Esophagus mucosa (tissue), 1 donor: ENCODE measurements at places on chromosomes 2 and 18. TPM values are rescaled to one million over a fixed set of nuclear protein-coding genes. Genes with fewer than 3 reads are reported as not detected.

DNA sequence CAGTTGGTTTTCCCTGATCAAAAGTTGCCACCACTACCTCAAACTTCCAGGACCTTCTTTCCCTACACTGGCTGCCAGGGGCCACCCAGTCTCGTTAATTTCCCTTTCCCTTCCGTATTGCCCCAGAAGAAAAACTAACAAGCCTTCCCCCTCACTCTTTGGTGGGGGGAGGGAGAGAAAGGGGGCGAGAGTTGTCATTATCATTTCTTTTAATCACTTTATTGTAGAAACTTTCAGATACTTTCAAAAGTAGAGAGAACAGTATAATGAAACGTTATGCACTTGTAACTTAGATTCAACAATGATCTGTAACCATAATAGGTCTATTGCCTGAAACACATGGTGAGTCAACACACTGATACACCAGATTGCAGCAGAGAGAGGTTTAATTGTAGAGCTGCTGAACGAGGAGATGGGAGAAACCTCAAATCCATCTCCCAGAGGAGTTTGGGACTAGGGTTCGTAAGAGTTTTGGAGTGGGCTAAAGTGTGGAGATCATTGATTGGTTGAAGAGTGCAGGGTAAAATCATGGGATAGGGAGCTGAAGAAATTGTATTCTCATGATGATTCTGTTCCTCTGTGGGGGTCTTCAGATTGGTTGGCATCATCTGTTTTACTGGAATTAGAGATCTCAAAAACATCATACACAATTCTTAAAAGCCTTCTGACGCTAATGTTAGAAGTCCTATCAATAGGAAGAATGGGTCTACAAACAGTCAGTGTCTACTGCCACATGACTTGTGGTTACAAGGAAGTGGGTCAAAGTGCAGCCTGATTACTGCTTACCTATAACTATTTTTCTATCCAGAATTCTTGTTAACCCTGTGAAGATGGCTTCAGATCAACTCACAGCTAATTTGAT is 2.6 kb upstream of the RNF149 start:
- ATAC-seq = no peak

- ATAC-seq = no peak
These were observed 1752.4 kb upstream of the CELF4 start for GRCh38 chr18:39318008-39318407.

- ATAC-seq = no peak
These were observed 165.5 kb downstream of the GCA start for GRCh38 chr2:162509288-162509968.

- ATAC-seq = no peak
These were observed 63.0 kb downstream of the ADNP2 start for GRCh38 chr18:80172056-80172455.

GRCh38 chr18:48440924-48441323 is 31.7 kb upstream of the ZBTB7C start:
- ATAC-seq = no peak

GRCh38 chr2:28415010-28415409 is 22.4 kb downstream of the FOSL2 start:
- no peak for ATAC-seq

DNA sequence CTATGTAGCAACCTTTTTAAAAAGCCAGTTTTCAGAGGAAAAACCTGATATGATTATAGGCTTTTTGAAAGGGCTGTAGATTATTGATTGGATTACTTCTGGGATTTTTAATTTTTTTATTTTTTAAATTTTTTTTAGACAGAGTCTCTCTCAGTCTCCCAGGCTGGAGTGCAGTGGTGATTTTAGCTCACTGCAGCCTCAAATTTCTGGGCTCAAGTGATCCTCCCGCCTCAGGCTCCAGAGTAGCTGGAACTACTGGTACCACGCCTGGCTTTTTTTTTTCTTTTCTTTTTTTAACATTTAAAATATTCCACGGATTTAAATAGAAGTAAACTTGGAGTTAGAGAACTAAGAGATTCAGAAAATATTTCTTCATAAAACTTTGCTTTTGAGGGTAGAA is 1.2 kb downstream of the MRPL19 start:
- no peak for ATAC-seq

- no peak for ATAC-seq
These were observed 979.5 kb upstream of the FAM98A start for GRCh38 chr2:34578641-34579040.

DNA sequence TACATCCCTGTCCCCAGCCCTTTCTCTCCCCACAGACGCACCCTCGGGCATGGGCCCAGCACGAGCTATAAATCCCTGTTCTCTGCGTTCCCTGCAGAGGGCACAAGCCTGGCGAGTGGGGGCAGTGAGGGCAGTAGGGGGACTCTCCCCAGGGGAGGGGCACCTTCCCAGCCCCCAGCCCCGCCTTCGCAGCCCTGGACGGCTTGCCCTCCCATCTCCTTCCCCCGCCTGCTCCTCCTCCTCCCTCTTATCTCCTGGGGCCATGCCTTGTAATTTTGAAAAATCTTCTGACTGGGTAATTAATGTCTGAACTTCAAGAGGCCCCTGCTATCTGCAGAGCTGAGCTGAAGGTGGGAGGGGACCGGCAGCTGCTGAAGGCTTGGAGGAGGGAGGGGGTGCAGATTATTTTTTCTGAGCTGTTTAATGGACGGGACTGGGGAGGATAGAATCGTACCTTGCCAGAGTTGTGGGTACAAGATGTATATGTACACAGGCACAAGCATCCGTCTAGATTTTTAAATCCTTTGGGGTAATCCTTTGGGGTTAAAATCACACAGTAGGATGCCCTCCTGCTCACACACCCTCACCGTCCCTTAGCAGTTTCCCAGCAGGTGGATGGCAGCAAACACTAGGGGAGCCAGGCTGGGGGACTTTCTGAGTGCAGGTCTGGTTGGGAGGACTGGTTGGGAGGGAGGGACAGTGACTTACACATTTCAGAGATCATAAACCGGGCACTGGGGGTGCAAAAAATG is 121.9 kb downstream of the SMAD7 start:
- ATAC-seq = no peak

DNA sequence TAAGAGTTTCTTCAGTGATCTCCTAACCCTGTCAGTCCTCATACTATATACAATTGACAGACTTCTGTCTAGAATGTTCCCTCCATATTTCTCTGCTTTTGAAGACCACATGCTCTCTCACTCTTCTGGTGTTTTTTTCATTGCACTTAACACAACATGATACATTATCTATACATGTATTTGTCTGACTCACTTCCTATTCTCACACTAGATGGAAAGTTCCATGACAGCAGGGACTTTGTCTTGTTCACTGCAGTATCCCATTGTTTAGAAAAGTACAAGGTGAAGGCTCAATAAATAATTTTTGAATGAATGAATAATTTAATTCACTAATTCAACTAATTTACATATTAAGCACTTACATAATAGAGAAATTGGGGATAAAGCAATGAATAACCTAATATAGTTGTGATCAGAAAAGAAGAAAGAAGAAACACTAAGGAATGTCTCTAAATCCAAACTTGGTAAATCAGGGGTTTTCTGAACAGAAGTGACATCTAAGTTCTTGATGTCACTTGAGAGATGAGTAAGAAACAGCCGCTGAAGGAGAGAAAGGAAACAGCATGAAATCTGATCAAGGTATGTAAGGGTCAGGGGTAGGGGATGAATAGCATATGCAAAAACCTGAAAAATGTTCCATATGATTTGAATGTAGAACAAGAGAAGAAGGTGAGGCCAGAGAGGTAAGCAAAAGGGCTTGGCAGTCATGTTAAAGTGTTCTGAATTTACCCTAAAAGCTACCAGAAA is 42.4 kb downstream of the MBD2 start:
- no peak for ATAC-seq

- ATAC-seq = no peak
These were observed 52.2 kb downstream of the ODC1 start for GRCh38 chr2:10395893-10396292.

DNA sequence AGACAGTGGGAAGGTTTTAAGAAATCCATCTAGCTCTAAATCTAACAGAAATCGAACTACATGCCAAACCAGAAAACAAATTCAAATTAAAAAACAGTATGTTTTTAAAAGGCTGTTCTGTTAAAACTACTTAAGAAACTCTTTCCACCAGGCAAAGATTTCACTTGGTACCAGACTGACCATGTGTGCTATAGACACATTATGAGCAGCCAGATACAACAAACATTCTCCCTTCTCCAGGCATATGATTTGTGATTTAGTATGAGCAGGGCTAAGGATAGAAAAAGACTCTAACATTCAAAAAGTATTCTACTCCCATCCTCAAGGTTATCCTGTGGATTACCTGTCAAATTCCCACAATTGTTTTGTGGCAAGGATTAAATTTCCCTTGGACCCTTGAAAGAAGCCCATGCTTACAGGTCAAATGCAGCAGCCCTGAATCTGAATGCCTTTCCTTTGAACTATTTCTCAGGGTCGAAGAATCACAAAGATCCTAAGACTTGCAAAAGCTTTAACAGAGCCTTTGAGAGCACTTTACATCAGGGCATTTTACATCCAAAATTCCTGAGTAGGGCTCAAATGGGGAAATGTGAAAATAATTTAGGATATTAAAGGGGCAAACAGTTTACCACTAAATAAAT is 42.5 kb upstream of the TTC32 start:
- ATAC-seq = no peak

DNA sequence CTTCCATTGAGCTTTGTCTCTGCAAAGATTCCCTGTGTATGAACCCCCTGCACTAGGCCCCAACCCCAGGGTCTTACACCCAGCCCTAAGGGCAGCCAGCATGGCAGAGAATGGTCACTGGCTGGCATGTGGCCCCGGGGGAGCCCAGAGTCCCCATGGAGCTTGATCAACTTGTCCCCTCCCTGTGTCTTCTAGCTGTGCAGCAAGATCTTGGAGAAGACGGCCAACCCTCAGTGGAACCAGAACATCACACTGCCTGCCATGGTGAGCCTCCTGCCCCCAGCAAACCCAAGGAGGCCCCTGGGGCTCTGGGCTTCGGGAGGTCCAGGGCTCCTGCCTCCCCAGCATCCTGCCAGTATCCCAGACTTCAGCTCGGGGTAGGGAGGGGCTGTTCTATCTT is 81.5 kb downstream of the DYSF start:
- no peak for ATAC-seq

- no peak for ATAC-seq
These were observed 73.9 kb upstream of the LMAN1 start for GRCh38 chr18:59432803-59433597.

- no peak for ATAC-seq
These were observed 54.5 kb upstream of the ACMSD start for GRCh38 chr2:134783912-134784311.

DNA sequence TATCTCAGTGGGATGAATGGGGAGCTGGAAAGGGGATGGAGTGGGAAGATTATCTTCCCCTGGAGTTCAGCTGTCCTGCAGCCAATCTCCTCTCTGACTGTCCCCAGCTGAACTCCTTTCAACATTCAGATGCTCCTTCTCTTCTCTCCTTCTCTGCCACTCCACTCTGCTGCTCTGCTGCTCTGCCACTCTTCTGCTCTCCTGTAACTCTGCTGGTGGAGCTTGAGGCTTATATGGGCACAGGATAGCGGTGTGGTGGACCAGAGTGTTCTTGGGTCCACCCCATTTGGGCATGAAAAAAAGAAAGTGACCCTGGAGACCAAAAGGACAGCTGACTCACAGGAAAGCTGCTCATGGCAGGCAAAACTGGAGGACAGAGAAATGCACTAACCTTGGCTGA is 26.6 kb downstream of the FAHD2B start:
- peak; percentile 52 for ATAC-seq

GRCh38 chr2:37912056-37912455 is 13.0 kb upstream of the RMDN2 start:
- ATAC-seq = no peak

DNA sequence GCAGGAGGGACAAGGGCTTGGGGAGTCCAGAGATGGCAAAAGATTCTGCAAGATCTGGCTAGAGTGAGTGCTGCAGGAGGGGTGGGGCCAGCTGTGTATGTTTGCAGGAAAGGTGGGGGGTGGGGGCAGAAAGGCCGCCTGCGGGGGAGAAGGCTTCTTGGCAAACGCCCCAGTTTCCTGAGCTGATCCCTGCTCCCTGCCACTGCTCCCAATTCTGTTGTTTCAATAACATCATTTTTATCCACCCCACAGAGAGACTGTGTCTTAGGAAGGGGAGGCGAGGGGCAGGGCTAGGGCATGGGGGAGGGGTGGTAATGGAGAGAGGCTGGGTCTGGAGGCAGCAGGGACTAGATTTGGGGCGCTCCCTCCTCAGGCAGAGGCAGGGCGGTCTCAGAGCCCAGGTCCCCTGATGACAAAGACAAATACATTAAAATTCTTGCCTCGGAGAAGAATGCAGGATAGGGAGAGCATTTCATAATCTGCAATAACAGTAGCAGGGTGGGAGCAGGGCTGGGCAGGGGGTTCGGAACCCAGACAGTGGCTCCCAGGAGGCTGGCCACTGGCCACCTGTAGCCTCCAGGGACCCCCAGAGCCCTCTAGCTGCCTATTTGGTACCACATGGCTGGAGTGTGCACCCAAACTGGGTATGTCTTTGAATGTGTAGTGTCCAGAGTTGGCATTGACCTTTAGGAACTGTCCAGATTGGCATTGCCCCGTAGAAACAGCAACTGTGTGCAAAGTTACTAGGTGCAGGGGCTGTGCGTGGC is 2.1 kb upstream of the WNT6 start:
- no peak for ATAC-seq

GRCh38 chr2:170923799-170924198 is 5.3 kb upstream of the GORASP2 start:
- no peak for ATAC-seq

GRCh38 chr18:21914739-21915319 is 174.2 kb downstream of the MIB1 start:
- ATAC-seq = no peak

GRCh38 chr2:209476367-209477208 is 52.7 kb downstream of the MAP2 start:
- ATAC-seq = no peak

Gene BOLL
- total RNA-seq = not detected

Gene TSPYL6
- total RNA-seq = not detected

Gene ALK
- total RNA-seq = 0.04 TPM

Gene TRIM43
- not detected for total RNA-seq

Gene VSNL1
- total RNA-seq = 65.6 TPM

Gene SERPINB13
- total RNA-seq = 281 TPM
